Skeletal muscle cell (primary cell): ENCODE measurements at places on chromosomes 16 and 17.
A peak's percentile ranks its signal among the peaks of the same experiment; 100 is the strongest.

GRCh38 chr16:67256701-67257230, 8.0 kb downstream of the SLC9A5 start:
- no peak for DNase-seq

GRCh38 chr16:84423416-84423837, 55.1 kb downstream of the ATP2C2 start:
- no peak for DNase-seq

DNA sequence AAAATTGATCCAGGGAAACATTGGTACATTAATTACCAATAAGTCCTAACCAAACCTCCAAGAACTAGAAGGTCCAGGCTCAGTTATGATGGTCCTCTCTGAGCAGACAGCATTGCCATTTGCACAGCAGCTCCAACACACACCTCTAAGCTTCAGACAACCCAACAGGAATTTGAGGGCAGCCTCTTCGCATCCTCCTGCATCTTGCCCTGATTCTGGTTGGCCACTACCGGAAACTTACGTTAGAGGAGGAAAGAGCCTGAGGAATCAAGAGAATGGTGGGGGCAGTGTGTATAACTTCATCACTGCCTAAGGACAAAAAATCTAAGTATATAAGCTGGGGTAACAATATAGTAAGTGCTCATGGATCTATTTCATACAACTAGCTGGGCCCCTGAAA, 15.7 kb downstream of the FAM117A start:
- DNase-seq, result no peak

DNA sequence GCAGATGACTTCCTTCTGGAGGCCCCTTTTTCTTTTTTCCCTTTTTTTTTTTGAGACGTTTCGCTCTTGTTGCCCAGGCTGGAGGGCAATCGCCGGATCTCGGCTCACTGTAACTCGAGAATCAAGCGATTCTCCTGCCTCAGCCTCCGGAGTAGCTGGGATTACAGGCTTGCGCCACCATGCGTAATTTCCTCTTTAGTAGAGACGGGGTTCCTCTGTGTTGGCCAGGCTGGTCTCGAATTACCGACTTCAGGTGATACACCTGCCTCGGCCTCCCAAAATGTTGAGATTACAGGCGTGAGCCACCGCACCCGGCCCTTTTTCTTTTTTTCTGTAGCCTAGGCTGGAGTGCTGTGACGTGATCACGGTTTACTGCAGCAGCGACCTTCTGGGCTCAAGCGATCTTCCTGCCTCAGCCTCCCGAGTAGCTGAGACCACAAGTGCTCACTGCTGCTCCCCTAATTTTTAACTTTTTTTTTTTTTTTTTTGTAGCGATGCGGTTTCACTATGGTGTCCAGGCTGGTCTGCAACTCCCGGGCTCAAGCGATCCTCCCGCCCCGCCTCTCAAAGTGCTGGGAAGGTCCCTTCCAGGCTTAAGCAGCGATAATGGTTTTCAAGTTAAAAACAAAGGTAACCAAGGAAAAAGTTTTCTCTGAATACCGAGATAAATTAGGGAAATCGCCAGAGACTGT, 956 bp upstream of the IST1 start:
- no peak for DNase-seq

DNA sequence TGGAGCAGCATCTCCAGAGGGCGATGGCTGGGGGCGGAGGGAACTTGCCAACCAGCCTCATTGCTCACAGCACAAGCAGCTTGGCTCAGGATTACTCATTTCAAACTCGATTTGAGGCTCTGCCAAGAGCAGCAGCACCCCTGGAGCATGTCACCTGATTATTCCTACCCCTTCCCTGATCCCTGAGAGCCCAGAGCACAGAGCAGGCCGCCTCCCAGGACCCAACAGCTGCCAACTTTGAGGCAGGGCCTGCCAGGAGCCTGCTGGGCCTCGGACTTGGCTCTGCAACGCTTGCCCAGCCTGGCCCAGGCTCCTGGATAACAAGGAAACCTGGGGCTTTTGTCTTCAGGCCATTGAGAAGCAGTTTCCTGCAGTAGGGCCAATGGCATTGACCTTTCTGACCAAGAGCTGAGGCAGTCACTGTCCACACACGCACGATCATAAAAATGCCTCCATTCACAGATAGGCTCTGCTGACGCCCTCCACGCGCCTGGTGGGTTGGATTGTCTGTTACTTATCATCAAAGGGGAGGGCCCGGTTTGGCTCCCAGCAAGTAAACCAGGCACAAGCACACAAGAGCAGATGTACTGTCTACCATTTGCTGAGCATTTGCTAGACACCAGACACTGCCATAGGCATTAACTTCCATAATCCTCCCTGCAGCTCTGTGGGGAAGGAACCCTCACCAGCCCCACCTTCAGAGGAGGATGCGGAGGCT, 406.6 kb upstream of the EEF2KMT start:
- DNase-seq, result no peak

- DNase-seq, result no peak
These were observed 55.5 kb downstream of the SNX11 start for GRCh38 chr17:48162946-48163506.

GRCh38 chr17:49985310-49985990, 9.6 kb downstream of the DLX3 start:
- no peak for DNase-seq

DNA sequence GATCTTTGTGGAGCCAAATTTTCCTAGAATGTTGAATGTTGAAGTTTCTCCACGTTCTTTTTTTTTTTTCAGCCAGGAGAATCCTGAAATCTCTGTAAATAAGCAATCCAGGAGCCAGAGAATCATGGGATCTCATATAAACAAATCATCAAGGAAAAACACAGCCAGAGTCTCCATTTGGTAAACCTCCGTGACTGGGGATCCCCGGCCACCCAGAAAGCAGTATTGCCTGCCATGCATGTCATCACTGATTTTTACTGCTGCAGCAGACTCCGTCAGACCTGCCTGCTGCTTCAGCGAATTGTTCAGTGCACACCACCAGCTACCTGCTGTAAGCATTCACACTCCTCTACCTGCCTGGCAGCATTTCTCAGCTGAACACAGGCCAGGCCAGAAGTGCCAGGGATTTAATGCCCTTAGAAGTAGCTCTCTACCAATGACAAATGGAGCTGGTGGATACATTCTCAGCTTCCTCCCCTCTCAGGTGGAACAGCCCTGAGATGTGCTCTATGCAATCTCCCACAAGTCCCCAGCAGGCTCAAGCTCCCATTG, 158.6 kb downstream of the CYLD start:
- no peak for DNase-seq

DNA sequence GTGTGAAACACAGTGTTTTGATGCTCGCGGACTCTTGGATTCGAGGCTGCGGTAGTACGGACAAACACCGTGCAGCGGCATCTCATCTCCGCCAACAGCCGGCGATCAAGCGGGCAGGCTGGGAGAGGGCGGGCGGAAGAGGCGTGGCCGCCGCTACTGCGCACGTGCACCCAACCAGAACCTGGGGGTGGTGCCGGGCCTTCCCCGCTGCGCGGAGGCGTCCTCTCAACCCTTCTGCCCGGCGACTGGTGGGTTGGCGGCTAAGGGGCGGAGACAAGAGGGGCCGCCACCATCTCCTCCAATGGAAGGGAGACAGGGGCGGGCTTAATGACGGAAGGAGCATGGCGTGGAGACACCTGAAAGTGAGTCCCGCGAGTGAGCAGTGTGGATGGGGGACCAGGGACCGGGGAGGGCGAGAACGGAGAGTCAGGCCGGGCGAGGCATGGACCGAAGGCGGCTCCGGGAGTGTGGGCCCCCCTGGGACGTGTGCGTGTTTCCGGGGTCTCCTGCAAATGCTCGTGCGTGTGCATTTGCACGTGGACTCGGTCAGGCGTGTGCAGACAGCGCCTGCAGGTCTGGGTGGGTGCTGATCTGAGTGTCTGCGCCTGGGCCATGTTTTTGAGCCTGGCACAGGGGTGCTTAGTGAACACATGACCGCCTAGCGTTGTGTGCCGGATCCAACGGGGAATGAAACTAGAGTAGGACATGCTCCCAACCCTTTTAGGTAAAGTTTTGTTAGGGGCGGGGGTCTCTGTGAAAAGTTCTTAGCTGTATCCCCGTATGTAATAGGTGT, at the start of gene DHODH:
Gene DHODH (plus strand): TSS at position 321 of the 793 bp plus-strand sequence. CDS start 21 bp downstream, at position 342.
- DNase-seq, result peak; percentile 90

- no peak for DNase-seq
These were observed 775 bp upstream of the PAGR1 start for GRCh38 chr16:29815032-29815721.

- DNase-seq, result no peak
These were observed 11.3 kb upstream of the CETP start for GRCh38 chr16:56950455-56950854.

DNA sequence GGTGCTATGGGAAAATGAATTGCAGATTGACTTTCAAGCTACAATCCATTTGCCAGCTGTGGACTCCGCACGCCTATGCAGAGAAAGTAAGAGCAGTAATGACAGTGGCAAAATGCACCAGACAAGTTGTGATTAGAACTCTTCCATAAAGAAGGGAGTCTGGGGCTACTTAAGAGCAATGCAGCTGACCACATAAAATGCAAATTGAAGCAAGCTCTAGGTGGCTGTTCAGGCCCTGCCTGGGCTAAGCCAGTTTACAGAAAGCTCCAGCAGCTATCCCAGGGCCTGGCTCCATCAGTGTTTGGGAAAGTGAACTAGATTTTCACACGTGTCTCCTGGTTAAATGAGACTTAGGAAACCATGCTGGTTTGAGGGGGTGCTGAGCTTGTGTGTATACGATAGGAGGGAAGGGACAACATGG, 2.2 kb upstream of the MAP2K6 start:
- no peak for DNase-seq

GRCh38 chr16:65793781-65794180, 572.7 kb upstream of the CDH5 start:
- DNase-seq, result no peak

GRCh38 chr17:55632236-55632635, 90.4 kb downstream of the TMEM100 start:
- DNase-seq, result no peak
